ENCODE measurements at places on chromosomes 6 and 20. TPM values are rescaled to one million over a fixed set of nuclear protein-coding genes. Genes with fewer than 3 reads are reported as not detected.

- no peaks in the 10 kb centered on the region for H3K4me1 ChIP-seq
- H3K36me3 ChIP-seq: no peaks in the 10 kb centered on the region
- no peak overlapping the region for H3K27ac ChIP-seq
- no peaks in the 10 kb centered on the region for H3K27me3 ChIP-seq
- H3K4me3 ChIP-seq: no peak overlapping the region
- DNase-seq: no peak
These were observed 8.1 kb downstream of the CRISP3 start for GRCh38 chr6:49736017-49736508.

DNA sequence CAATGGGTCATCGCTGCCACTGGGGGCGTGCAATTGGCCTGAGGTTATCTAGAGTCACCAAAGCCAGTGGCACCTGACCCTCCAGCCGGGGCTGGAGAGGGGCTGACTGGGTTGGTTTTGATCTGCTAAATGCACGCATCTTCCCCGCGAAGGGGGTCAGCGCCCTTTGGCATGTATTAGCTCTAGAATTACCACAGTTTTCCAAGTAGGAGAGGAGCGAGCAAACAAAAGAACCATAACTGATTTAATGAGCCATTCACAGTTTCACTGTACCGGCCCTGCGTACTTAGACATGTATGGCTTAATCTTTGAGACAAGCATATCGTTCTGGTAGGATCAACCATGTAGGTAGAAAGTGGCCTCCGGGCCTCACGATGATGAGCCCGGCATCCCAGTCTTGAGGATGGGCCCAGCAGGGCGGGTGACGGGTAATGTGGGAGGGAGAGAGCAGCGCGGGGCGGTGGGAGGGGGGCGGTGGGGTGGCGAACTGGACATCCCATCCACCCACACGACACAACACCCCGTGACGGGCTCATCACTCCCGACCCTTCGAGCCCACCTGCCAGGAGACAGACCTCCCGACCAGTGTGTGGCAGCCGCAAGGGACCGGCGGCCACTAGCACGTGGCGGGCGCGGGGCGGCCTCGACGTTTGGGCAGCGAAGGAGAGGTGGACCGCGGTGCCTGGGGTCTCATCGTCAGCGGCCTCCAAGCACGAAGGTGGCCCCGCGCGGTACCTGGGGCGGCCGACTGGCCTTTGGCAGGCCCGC, 1957.5 kb upstream of the DEFB115 start:
- H3K4me1 ChIP-seq: no peaks in the 10 kb centered on the region
- H3K4me3 ChIP-seq: no peak overlapping the region
- no peaks in the 10 kb centered on the region for H3K27me3 ChIP-seq
- H3K27ac ChIP-seq: no peak overlapping the region
- H3K36me3 ChIP-seq: no peaks in the 10 kb centered on the region

The IL17F gene
- total RNA-seq: not detected

DNA sequence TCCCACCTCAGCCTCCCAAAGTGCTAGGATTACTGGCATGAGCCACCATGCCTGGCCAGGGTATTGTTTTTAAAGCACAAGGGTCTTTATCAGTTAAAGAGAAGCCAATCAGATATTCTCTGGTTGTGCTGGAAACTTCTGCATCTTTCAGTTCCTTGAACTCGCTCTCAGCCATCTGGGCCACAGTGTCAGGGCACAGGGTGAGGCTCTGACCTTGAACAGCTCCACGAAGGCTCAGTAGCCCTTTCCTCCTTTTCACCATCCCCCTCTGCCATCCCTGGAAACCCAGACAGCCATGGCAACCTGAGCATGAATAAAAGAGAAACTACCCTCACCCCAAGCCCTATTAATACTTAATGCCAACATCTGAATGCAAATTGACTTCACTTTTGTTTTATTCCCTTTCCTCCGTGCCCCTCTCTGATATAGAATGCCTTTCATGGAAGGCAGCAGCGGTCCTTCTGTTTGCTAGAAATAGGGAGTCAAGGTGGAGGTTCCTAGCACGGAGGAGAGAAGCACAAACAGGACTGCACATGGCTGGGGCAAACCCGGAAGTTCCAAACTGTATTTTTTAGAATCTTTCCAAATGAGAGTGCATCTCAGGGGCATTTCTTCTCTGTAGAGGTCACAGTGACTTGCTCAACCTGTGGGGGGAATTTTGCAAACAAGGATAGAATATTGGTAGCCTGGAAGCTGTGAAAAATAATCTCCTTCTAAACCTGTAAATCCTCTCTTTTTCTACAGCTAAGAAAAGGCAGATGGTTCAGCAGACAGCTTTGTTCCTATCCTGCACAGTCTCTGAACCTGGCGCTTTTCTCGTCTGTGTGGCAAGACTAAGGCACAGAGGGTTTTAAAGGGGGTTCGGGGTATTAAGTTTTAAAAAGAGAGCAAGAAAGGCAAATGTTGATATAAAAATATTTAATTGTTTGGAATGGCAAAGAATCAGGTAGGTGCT, 176.4 kb upstream of the RREB1 start:
- no peak overlapping the region for H3K4me3 ChIP-seq
- no peaks in the 10 kb centered on the region for H3K36me3 ChIP-seq
- H3K27me3 ChIP-seq: no peaks in the 10 kb centered on the region
- no peak for DNase-seq
- no peaks in the 10 kb centered on the region for H3K4me1 ChIP-seq
- H3K27ac ChIP-seq: no peak overlapping the region

The TFEB gene
- total RNA-seq: 5.6 TPM

All from fibroblast of lung (primary cell).